ENCODE measurements at places on chromosomes 4 and X.

DNA sequence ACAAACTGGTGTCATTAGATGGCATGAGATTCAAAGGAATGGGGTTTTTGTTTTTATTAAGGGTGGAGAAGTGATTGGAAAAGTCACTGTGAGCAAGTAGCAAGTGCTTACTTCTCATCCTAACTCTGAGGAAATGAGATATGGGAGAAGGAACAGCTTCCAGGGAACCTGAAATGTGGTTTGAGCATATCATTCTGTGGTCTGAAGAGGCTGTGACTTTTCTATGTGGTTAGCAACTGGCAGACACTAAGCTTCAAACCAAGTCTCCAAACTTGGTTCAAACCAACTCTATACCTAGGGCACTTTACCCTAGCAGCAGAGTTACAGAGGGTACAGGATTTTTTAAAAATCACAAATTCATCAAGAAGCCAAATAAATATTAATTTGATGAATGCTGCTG is 58.2 kb downstream of the DCLK2 start:
- DNase-seq, result no peak

- DNase-seq, result no peak
Observed at GRCh38 chr4:110823251-110823650, 200.4 kb upstream of the PITX2 start.

- DNase-seq, result no peak
Observed at GRCh38 chr4:23973308-23973855, 83.5 kb upstream of the PPARGC1A start.

DNA sequence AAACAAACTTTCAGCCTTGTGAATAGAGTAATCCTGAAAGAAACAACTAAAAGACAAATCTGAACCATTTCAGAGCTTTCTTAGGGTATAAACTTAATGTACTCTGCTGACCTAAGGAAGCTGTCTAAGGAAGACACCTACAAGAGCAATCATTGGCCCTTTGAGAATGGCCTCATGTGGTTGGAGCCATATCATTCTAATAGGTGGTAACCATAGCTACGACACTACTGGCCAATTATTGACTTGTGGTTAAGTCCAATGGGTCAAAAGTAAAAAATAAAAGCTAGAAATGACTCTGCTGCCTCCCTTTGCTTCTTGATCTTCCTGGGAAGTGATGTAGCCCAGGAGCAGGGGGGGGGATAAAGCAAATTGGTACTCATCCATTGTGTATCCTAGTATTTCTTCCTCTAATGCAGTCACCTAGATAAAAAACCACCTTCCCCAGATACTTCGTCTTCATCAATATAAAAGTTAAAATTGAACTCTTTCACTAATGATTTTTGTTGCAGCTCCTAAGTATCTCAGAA is 547.0 kb downstream of the ARAP2 start:
- no peak for DNase-seq

- DNase-seq, result no peak
Observed at GRCh38 chr4:65599340-65599739, 70.9 kb downstream of the EPHA5 start.

- DNase-seq, result no peak
Observed at GRCh38 chr4:102578819-102579218, 77.7 kb downstream of the NFKB1 start.

GRCh38 chr4:88104902-88105610 is 53.4 kb downstream of the ABCG2 start:
- no peak for DNase-seq

DNA sequence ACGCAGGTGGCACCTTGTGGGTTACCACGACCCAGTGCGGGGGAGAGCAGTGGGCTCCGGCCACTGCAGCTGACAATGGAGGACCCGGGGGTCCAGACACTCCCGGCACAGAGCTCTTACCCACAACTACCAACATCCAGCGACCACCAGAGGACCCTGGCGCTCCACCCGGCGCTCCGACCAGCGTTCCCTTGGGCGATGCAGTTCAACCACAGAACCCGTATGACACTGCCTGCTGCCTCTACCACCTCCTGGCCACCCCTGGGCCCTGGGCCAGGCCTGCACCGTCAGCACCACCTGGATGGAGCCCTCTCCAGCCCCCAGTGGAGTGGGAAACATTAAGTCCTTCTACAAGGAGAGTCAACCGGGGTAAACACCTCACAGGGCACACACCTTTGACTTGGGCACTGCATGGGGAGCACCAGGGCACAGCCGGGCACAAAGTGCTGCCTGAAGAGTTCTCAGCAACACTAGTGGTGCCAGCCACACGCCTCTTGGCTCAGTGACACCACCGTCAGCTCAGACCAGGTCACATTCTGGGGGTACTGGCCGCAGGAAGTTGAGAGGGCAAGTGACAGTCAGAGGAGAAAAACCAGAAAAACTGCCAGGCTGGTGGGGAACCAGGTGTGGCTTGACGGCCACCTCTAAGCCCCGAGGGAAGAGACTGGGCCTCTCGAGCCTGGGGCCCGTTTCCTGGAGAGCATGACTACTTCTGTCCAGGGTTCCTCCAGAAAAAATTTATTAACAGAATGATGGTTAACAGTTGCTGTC is 2.6 kb downstream of the CTBP1 start:
- DNase-seq, result no peak

GRCh38 chrX:37871626-37872302 is 24.4 kb upstream of the DYNLT3 start:
- peak; percentile 64 for DNase-seq

DNA sequence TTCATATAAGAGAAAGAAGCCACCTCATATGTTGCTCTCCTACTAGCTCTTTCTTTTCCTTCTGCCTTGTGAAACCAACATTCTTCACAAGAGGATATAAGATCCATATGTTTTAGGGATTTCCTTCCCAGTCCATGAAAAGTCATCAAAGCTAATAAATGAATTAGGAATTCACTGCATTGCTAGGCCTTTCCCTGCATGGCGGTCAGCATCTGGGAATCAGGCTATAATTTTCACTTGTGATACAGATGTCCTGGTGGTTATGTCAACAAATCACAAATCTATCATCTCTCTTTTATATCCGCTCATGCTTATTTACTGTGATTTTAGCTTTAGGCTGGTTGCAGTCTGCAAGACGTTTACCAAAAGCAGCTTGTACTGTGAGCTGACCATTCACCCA is 510.0 kb downstream of the NLGN4X start:
- DNase-seq, result no peak

- DNase-seq, result no peak
Observed at GRCh38 chr4:150140774-150141400, 62.6 kb downstream of the DCLK2 start.

GRCh38 chr4:139227729-139228404 is 50.8 kb upstream of the ELF2 start:
- peak; percentile 43 for DNase-seq

DNA sequence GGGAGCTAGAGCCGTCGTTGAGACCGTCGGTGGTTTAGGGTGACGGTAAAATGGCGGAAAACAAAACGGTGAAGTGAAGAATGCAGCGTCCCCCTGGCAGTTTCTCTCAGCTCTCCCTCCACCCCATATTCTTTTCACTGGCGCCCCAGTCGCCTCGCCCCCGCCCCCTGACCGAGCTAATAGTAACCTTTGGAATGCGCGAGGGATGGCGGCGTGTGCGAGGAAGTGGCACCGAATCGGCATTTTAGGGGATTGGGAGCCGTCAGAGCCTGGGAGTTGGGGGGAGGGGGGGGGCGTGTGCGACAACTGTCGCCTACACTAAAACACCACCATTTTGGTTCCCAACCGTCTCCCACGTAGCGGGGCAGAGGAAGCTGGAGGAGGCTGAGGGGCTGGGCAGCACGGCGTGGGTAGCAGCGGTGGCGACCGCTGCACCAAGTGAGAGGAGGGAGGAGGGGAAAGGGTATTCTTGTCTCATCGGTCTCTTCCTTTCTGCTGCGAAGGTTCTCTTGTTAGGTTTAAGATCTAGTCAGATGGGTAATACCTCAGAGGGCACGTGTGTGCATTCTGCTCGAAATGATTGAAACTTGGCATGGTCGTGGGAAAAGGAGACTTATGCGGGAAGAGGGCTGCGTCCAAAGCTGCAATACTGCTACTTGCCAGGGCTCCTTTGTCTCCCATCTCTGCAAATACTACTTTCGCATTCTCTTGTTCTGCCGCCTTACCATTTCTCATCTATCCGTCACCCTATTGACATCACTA is 840 bp downstream of the ZNF711 start:
- DNase-seq, result peak; percentile 4

Data from K562 (cell line).